ENCODE measurements at places on chromosomes 2 and 18.

DNA sequence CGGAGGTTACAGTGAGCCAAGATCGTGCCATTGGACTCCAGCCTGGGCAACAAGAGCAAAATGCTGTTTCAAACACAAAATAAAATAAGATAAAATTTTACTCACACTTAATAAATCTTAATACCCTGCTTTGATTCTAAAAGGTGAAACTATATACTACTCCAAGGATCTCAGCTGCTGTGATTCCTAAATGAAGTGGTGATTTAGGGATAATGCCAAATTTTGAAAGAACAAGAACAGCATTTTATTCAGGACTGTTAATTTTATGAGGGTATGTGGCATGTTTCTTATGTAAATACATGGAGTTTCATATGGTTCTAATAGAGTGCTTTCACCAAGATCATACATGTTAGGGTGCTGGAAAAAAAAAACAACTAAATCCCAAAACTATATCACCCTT is 199.7 kb upstream of the PID1 start:
- no peak for DNase-seq

GRCh38 chr18:35050705-35051195 is 9.5 kb downstream of the MAPRE2 start:
- no peak for DNase-seq

DNA sequence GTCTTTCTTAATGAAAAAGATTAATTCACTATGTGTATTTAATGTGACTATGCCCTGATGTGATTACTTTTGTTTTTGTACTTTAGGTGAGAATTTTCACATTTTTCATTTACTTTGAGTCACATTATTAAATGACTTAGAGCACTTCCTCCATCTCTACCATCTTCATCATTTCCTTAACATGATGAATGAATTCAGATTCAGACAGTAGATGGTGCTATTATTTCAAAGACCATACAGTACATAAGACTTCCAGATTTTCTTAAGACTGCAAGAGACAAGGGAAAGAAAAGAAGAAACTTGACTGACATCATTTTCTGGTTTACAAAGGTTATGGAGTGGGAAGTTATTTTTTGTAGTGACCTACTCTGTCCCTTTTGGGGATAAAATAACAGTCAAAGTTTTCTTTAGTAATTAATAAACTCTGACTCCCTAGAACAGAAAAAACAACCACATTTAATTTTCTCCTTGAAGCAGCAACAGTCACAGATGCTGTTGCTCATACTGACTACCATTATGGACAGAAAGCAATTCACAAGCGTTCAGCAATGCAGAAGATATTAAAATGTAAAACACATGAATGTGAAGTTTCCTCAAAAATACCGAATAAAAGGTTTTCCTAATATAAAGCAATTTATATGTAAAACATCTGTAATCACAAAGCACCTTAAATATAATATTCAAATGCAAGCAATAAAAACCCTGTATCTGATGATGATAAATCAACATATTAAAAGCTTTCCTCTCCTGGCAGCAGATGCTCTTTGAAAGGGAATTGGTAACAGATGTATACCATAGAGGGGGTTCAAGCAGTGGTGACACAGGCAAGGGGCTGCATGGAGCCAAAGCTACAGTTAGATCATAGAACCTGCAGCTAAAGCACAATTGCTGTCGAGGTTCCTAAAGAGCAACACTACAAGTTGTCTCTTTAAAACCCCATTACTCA is 1010.9 kb upstream of the NXPH2 start:
- DNase-seq = no peak

DNA sequence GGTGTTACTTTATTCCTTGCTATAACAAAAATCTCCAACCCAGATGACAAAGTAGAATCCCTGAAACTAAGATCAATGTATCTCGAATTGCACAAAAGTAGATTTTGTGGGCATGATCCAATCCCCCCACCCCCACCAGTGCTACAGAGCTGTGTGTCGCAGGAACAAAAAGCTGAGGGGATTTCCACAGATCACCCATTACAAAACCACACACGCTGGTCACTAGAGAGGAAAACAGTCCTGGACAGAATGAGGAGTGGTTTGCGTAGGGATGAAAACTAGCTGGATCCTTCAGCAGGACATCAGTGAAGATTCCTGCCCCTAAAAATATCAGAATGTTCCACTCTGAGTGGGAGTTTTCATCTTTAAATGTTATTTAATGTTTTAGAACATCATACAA is 165.3 kb upstream of the STK17B start:
- no peak for DNase-seq

GRCh38 chr18:9206421-9206820 is 69.8 kb downstream of the ANKRD12 start:
- DNase-seq = no peak

GRCh38 chr2:204354442-204354856 is 190.8 kb upstream of the PARD3B start:
- no peak for DNase-seq

DNA sequence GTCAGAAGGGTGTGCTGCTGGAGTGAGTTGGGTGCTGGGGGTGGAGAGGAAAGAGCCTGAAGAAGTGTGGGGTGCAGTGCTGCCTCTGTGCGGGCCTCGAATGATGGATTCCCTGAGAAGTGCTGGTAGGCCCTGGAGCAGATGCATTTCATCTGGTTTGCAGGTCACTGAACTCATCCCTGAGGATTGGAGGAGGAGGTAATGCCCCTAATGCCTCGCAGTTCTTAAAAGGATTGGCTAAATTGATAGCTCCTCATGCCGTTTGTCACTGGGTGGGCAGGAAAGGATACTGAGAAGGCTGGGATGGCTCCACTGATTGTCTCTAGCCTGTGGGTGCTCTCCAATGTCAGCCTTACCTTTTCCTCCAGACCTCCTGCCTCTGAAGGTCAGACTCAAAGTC is 74.1 kb downstream of the CTIF start:
- DNase-seq = no peak

GRCh38 chr2:225355788-225356187 is 43.7 kb upstream of the NYAP2 start:
- DNase-seq = no peak

DNA sequence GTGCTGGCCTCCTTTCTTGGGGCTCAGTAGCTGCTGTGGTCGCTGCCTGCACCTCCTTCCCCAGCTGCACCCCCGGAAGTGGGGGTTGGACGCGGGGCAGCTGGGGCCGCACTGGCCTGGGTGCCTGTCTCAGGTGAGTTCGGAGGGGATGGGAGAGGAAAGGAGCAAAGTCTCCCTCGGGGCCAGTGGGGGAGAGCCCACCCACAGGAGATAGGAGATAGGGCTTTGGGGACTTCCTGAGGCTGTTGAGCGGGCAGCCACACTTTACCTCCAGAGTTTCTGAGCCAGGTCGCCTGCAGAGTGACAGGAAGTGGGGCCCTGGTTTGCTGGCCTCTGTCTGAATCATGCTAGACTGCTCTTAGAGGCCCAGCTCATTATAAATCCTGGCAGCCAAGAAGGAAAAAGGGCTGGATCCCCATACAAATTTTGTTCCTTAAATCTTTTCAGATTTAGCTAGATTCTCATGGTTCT is 8.1 kb downstream of the MBP start:
- DNase-seq = no peak

- DNase-seq = no peak
Measured at GRCh38 chr2:231392431-231393148, 2.9 kb upstream of the B3GNT7 start.

DNA sequence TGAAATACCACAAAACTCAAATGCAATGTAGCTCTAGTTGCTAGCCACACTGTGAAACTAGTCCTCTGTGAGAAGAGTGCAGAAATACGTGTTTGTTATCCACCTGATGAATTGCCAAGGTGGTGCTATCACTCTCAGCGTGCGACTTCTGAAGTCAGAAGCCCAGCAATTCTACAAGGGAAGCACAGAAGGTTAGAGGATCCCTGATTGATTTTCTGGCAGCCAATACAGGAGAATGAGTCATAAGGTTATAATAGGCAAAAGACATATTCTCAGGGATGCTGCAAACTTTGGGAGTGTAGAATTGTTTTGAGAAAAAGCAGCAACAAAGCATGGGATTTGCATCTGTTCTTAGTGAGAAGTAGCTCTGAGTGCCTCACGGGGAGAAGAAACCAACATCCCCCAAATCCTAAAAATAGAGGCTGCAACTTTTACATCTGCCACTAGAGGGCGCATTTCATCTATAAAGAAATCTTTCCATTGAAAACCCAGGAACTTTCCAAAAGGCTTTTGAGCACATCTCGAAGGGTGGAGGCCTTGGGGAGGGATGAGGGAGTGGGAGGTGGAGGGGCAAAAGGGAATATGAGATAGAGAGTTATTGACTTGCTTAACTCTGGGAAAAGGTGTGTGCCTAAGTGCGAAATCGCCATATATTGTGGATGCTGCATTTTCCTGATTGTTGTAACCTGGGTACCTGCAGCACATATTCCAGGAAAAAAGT is 78.0 kb downstream of the TMEM182 start:
- peak; percentile 30 for DNase-seq

DNA sequence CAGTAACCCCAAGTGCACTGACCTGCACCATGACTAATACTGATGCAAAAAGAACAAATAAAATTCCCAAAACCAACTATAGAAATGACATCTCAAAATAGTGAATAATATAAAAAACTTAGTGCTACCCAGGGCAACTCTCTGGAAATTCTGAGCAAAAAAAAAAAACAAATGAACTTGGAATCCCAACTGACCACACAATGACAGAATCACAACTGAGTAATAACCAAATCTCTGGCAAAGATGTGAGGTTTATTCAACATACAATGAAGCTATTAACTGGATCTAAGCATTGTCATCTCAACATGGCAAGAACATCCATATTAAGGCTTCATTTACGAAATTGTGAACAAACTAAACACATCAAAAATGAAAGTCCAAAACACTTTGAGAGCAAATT is 22.7 kb downstream of the EXOC6B start:
- no peak for DNase-seq

DNA sequence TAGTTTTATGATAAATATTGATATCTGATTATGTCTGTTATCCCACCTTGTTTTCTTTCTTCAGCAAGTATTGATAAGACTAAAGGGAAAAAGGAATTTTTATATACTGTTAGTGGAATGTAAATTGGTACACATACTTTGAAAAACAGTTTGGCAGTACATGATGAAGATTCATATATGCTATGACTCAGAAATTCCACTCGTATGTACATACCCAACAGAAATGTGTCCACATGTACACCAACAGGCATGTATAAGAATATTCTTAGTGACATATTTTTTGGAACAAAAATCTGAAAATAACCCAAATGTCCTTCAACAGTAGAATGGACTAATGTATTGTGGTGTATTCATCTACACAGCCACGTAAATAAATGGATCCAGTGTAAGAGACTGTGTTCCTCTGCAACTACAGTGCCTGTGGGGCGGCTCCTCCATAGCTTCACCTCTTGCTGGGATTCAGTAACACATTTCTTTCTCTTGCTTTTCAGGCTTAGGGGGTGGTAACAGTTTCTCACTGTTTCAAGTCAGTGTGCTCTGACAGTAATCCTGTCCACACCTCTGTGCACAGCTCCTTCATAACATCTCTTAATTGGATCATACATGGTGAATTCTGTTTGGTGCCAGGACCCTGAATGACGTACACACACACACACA is 35.5 kb upstream of the ALMS1 start:
- no peak for DNase-seq

DNA sequence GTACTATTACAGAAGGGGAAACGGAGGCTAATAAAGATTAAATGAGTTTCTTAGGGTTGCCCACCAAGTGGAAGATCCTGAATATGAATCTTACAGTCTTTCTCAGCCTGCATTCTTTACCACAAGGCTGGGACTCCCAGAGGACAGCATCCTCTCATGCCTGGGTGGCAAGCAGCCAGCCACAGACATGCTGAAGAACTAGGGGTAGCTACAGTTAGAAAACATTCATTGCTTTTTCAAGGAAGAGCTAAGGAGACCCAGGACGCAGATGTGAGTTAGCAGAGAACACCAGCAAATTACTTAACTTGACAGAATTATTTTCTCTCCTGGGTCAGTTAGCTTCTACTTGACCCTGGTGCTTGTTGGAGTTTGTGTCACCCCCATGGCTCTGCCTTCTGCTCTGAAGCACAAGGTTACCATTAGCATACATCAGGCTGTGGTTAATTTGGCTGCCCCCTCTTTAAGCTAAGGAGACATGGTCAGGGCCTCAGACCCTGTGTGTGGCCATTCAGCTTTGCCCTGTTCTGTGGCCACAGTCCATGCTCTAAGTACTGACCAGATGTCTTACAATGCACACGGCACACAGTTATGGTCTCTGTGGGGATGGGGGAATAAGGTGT is 132.3 kb upstream of the TNP1 start:
- DNase-seq = no peak

- DNase-seq = no peak
Measured at GRCh38 chr2:235447210-235447609, 46.6 kb upstream of the AGAP1 start.

DNA sequence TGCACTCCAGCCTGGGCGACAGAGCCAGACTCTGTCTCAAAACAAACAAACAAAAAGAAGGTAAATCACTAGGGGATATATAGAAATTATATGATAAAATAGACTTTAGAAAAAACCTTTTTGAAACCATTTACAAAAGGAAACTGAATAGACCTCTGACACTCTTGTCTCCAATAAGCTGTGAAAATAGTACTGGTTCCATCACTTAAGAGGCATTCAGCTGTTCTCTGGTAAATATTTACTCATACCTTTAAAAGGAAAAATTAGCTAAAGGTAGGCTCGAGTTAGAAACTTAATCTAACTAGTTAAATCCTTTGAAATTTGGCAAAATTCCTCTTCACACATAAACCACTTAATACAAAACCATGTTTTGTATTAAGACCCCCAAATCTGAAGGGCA is 21.4 kb downstream of the RAB27B start:
- no peak for DNase-seq

DNA sequence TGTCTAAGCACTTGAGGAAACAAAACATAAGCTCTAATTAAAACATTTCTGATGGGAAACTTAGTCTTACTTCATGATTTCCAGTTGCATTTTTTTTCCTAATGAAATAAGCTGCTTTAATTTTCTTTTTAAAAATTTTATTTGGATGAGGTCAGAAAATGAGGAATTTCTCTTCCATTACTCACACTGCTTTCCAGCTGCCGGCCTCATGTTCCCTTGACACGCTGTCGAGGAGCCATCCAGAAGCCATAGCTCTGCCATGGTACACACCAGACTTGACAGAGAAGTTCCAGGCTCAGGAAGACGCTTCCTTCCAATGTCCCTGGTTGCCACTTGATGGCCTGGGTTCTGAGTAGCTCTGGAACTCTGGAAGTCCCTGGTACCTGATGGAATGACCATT is 12.1 kb upstream of the MAPRE2 start:
- no peak for DNase-seq
